Muscle of back (tissue), 13 donors: ENCODE measurements at places on chromosomes 11 and 22.

DNA sequence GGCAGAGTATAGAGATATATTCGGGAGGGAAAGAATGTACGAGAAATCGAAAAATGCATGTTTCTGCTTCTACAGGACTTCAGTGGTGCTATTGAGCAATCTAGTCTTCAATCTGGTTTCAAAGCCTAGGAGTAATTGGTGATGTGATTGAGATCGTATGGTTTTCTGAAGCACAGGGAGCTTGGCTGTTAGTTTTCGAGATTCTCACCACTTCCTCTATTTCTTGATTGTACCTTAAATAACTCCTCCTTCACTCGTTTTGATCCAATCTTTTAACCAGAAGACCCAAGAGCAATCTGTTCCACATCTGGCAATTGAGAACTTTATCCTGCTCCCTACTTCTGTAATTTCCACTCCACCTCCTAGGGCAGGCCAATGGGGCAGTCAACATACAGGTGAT lies 518 bp downstream of the CCDC179 start:
- no peak for DNase-seq

DNA sequence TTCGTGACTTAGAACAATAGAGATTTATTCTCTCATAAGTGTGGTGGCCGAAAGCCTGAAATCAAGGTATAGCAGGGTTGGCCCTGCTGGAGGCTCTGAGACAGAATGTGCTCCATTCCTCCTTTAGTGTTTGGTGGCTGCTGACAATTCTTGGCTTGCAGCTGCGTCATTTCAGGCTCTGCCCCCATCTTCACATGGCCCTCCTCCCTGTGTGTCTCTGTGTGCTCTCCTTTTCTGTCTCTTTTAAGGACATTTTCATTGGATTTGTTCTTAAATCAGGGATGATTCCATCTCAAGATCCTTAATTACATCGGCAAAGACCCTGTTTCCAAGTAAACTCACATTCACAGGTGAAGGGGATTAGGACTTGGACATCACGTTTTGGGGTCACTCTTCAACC lies 10.2 kb upstream of the APOL6 start:
- no peak for DNase-seq

GRCh38 chr11:74682731-74683278 lies 48.4 kb downstream of the CHRDL2 start:
- no peak for DNase-seq

GRCh38 chr11:118774032-118774431 lies 16.9 kb downstream of the DDX6 start:
- DNase-seq, result no peak

DNA sequence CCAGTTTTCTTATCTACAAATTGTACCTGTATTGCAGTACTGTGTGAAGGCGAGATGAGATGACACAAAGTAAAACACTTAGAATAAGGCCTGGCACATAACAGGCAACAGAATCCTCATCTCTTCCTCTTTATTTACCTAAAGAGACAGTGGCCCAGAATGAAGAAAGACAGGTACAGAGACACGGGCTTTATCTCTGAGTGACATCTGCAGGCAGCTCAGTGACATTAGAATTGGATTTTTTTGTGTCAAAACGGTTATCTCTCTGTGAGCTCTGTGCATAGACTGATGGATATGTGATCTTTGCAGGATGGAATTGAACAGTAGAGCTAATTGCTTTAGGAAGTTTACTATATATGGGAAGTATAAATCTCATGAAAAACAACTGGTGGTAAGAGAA lies 36.2 kb upstream of the TRPC6 start:
- no peak for DNase-seq

- DNase-seq, result peak; percentile 62
Observed at GRCh38 chr11:123062892-123063825, 1.2 kb upstream of the HSPA8 start.

DNA sequence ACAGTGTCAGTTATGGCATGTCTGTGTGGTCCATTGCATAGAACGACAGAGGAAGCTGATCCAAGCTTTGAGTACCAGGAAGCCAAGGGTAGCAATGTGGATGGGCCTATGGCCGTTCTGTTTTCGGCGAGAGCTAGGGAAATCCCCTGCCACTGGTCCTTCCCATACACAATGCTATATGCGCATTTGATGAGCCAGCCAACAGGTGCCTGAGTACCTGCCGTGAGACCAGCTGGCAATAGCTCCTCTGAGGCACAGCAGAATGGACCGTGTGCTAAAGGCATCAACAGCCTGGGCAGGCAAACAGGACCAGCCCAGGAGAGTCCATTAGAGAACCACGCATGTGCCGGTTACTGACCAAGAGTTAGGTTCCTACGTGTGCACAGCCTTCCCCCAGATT lies 753.0 kb downstream of the NTM start:
- no peak for DNase-seq

GRCh38 chr11:3855808-3856491 lies 486 bp downstream of the STIM1 start:
- no peak for DNase-seq

GRCh38 chr11:130312046-130312445 lies 2.7 kb downstream of the ZBTB44 start:
- no peak for DNase-seq

DNA sequence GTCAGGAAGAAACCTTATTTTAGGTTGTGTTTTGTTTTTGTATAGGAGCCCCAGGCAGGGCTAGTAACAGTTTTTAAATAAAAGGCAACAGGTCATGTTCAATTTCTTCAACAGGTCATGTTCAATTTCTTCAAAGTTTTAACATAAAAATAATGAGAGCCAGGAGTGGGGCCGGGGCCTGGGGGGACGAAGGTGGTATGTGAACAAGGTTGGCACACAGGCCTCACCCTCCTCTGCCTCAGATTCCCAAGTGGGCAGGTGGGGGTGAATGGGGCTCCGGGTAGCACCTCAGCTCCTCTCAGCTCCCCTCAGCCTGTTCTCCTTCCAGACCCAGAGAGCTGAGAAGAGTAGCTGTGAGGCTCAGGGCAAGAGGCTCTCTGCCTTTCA lies 4.4 kb downstream of the DERL3 start:
- no peak for DNase-seq

DNA sequence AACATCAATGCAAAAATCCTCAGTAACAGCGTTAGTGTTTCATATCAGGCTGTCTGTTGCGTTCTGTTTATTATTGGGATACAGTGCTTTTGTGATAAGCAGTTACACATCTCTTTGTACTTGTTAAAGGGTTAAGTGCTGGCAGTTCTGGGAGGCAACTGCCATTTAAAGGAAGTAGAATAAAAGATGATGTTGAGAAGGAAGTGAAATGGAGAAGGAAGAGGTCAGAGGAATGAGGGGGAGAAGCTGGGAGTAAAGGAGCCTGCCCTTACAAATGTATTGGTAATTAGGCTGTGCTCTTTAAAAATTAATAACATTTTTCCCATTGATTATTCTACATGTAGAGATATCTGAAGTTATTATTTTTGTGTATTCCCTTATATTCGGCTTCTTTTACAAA lies 674.7 kb downstream of the NTM start:
- DNase-seq, result no peak

DNA sequence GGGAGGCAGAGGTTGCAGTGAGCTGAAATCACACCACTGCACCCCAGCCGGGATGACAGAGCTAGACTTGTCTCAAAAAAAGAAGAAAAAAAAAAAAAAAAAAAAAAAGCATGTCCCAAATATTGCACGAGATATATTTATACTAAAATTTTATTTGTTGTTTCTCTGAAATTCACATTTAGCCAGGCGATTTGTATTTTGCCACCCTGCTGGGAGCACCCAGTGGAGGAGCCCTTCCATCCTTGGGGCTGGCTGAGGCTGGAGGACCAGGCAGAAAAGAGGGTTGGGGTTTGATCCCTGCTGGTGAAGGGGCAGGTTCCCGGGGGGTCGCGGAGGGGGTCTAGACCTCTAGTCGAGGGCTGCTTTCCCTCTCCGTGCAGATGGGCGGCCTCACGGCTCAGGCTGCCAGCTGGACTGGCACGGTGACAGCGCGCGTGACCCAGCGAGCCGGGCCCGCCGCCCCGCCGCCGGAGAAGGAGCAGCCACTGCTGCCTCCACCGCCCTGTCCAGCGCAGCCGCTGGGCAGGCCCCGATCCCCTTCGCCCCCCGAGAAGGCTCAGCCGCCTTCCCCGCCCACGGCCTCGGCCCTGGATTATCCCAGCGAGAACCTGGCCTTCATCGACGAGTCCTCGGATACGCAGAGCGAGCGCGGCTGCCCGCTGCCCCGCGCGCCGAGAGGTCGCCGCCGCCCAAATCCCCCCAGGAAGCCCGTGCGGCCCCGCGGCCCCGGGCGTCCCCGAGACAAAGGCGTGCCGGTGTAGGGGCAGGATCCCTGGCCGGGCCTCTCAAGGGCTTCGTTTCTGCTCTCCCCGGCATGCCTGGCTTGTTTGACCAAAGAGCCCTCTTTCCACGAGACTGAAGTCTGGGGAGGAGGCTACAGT lies 952 bp upstream of the CATSPERZ start:
- peak; percentile 42 for DNase-seq

GRCh38 chr22:43992331-43992821 lies 31.7 kb upstream of the PARVB start:
- DNase-seq, result no peak

- DNase-seq, result no peak
Observed at GRCh38 chr11:17907046-17907445, 105.8 kb downstream of the SERGEF start.

DNA sequence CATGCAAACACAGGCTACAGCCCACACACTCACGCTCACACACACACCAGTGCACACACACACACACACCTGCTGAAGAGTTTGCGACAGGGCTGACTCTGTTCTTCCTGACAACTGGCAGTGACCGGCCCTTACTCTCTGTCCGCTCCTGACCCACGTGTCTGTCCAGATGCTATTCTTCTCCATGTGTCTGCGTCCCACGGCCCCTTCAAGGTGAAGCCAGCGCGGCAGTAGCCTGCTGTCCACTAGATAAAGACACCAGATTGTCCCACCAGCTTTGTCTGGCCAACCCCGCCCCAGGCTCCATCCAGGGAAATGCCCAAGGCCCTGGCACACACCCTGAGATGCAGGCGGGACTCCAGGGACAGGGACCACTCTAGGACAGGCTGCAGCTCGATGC lies 713.9 kb downstream of the BRD1 start:
- DNase-seq, result no peak

- no peak for DNase-seq
Observed at GRCh38 chr11:116446048-116446941, 326.5 kb downstream of the BUD13 start.

DNA sequence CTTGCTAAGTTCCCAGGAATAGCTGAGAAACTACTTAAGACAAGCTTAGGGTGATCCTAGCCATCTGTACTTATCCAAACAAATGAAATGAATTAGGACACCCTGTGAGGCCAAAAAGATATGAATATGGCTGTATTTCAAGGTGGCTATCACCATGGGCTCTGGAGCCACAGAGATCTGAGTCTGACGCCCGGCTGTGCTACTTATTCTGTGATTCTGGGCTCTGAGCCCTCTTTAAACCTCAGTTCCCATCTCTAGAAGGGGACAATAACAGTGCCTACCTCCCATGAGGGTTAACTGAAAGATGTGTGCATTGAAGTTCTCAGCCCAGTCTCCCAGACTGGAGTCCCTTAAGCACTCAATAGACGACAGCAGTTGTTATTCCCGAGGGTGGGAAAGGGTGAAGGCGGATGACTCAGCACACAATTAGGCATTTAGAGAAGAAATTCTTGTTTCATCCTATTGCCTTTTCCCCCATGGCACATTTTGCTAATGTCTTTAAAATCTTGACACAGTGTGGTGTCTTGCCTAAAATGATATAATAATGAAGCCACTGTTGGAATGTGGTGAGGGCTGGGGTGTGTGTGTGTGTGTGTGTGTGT lies 132.5 kb downstream of the ADAMTS15 start:
- DNase-seq, result no peak

DNA sequence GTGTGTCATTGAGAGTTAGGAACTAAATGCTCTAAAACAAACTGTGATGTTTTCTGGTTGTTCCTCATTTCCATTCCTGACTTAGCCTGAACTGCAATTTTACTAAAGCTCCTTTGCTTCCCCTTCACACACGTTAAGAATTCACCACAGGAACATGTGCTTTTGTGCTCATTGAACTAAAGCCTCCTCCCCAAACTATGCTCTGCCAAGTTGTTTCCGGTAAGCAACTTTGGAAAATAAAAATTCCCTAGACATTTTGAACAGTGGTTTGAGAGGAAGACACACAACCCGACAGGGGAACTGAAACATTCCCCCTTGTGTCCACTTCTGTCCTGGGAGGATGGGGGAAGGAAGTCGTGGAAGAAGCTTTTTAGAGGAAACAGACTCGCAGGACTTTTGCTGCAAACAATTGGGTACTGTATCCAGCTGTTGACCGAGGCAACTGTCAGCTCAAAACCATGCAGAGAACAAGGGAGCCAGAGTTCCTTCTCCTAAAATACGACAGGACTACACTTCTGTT lies 66.9 kb downstream of the GAB2 start:
- peak; percentile 73 for DNase-seq

DNA sequence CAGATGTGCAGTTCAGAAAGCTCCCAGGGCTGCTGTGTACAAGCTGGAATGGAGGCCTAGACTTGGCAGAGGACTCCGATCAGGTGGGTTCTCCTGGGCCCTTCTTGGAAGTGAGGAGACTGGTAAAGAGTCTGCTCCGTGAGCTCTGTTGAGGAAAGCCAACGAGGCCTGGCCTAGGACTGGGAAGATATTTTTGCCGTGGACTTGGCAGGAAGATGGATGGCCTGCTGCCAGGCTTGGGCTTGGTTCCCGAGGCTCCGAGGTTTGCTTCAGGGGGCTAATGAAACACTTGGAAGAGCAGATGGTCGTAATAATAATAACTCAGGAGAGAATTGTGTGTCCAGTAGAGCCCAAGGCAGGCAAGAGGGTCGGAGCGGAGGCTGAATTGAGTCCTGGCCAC lies 3.9 kb downstream of the GALR3 start:
- peak; percentile 92 for DNase-seq

- no peak for DNase-seq
Observed at GRCh38 chr22:18035751-18036150, 11.4 kb upstream of the MICAL3 start.

DNA sequence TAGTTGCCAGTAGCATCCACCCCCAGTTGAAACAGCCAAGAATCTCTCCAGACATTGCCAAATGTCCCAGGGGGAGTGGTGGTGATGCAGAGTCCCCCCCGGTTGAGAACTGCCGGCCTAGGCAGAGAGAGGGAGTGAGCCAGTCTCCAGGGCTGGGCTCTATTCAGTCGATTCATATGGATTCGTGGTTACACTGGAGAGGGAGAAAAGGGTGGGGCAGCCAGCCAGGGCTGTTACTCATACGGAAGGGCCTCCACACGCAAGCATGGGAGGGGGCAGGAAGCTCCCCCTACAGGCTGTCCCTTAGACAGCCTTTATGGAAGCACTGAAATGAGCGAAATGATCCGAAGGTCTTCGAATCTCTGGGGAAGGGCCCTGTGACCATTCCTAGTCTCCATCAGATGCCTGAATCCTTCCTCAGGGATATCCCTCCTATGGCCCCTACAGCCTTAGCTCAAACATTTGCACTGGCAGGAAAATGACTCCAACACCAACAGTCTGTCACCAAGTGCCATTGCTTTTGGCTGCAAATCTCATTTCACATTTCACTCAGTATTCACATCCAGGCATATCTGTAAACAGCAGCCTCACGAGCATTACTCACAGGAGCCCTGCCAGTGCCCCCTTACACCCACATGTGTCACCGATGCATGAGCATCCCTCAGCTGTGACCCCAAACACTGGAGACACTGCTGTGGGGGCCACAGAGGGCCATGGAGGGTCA lies 18.4 kb upstream of the TLCD5 start:
- DNase-seq, result no peak
